Nephron progenitor cell (in vitro differentiated cells): ENCODE measurements at places on chromosomes 5 and 9.

DNA sequence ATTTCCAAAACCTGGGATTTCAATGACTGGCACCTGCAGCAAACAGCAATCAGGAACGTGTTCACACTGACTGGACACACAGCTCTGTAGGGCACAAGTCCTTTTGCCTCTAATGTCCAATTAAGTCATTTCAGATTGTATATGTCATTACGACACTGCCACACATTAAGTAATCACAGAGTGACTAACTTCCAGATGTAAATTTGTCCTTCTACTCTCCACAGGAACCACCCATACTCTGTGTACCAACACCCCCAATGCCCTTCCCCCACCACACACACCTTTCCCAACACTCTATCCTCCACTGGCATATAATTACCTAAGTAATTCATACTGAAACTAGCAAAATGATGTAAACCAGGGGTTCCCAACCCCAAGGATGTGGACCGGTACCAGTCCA, 30.5 kb downstream of the LARS1 start:
- no peak for DNase-seq

DNA sequence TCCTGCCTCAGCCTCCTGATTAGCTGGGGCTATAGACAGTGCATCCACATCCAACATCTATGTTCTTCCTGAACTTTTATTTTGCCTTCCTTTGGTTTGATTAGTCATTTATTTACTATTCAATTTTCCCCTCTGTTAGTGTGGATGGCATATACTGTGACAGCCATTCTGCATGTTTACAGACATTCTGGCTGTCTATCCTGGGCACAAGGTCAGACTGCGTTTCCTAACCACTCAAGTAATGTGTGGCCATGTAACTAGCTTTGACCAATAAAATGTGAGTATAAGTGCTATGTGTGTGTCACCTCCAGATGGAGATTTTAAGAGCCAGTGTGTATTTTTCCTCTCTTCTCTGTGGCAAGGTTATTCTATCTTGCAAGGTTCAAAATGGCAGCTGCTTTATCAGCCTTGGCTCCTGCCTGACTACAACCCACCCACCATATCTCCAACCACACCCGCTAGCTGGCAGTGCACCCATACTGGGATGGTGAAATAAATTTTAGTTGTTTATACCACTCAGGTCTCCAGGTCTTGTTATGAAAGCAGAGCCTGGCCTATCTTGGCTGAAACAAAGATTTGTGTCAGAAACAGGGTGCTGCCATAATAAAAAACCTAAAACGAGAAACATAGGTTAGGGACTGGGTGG, 32.2 kb downstream of the PDE6A start:
- DNase-seq: no peak

- DNase-seq: no peak
Observed at GRCh38 chr5:140800816-140801493, at the start of gene PCDHA3. PCDHA3 (plus strand) TSS chr5:140801057.

DNA sequence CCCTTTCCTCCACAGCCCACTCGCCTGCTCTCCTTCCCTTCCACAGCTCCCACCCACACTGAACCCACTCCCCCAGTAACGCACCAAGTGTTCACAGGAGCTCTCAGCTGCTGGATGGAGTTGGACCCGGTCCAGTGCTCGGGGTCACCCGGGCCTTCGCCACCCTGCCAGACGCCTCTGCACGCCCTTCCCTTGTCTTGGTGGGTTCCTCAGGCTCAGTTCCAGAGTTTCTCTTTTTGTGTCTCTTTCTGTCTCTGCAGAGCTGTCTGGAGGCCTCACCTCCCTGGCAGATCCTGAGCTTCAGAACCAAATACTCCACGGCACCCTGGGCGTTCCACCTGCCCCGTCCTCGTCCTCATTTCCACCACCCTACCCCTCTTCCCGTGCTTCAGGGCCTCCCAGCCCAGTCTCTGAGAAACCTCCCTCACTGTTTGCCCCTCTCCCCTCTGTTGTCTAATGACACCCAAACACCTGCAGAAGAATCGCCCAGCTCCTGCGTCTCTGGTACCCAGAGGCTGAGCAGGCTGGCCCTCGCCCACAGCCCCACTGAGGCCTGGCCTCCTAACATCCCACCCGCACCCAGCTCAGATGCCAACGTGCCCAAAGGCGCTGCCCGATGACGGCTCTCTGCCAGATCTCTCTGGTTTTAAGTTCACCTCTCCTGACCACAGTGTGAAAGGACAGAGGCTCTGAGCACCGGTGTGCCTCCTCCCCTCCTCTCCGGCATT, 74.3 kb downstream of the COL23A1 start:
- no peak for DNase-seq

DNA sequence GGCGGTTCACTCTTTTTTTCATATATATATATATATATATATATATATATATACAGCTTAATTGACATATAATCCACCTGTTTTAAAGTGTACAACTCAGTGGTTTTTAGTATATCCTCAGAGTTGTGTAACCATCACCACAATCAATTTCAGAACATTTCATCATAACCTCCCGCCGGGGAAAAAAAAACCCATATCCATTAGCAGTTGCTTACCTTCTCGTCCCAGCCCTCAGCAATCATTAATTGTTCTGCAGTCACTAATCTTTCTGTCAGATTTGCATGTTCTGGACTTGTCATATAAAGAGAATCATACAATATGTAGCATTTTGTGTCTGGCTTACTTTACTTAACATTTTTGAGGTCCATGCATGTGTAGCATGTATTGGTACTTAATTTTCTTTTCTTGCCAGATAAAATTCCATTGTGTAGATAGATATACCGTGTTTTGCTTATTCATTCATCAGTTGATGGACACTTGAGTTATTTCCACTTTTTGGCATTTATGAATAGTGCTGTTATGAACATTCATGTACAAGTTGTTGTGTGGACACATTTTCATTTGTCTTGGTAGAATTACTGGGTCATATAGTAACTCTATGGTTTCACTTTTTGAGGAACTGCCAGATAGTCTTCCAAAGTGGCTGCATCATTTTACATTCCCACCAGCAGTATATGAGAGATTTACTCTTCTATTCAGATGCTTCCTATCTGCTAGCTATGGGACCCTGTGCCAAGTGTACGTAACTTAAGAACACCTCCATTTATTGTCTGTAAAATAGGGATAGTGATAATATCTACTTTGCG, 3.5 kb upstream of the RNF145 start:
- DNase-seq: no peak

DNA sequence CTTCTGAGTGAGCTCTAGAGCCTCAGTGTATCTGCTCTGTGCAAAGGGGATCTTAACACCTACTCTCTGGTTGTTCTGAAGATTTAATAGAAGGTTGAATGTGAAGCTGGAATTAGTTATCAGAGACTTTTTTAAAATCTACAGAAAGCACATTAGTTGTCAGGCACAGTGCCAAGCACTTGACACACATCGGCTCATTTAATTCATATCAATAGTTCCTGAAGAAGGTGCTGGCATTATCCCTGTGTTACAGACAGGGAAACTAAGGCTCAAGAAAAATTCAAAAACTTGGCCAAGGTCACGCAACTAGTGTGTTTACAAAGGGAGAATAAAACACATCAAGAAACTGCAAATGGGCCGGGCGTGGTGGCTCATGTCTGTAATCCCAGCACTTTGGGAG, 80.2 kb downstream of the FGF18 start:
- no peak for DNase-seq

GRCh38 chr5:59093329-59093728, 510.5 kb downstream of the RAB3C start:
- no peak for DNase-seq

DNA sequence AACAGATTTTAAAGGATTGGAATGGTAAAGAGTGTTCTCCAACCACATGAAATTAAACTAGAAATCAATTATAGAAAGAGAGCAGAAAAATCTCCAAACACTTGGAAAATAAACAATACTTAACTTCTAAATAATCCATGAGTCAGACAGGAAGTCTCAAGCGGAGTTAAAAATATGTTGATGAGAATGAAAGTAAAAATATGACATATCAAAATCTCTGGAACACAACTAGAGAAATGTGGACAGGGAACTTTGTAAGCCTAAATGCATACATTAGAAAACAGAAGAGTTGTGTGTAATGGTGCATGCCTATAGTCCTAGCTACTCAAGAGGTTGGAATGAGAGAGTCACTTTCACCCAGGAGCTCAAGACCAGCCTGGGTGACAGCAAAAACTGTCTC, 47.9 kb upstream of the ZNF618 start:
- no peak for DNase-seq

GRCh38 chr5:5637173-5637572, 214.7 kb downstream of the ICE1 start:
- DNase-seq: no peak

DNA sequence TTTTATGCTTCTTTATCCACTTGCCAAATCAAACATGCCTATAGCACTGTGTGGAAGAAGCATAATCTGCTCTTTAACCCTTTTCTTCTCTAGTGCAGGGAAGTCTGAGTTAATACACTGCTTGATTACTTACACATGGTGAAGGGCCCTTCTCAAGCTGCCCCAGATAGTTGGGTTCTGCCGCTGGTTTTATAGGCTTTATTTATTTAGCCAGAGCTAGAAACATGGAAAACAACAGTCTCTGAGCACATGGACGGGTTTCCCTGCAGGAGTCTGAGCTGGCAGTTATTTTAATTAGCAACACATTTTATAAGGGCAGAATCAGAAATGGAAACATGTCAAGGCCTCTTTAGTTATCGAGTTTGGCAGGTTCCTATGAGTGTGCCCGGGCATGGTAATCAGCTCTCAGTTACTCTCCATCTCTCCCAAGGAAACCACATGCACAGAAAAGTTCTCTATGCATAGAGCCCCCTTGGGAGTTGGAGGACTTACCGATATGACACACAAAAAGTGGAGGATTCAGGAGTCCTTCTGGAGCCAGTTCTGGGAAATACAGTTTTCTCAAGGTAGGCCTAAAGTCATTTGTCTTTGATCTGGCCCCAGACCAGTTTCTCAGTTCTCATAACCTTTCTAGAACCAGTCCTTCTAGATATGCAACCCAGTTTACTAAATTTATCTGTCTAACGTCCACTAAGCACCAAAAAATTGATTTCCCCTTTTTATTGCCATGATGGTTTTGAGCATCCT, 564.8 kb downstream of the ACTL7B start:
- DNase-seq: no peak

- DNase-seq: no peak
Observed at GRCh38 chr5:142841511-142842265, 71.5 kb downstream of the ARHGAP26 start.
